ENCODE measurements at places on chromosomes 5 and 9. TPM values are rescaled to one million over a fixed set of nuclear protein-coding genes. Genes with fewer than 3 reads are reported as not detected.

TSSK1B gene
- not detected for total RNA-seq

DNA sequence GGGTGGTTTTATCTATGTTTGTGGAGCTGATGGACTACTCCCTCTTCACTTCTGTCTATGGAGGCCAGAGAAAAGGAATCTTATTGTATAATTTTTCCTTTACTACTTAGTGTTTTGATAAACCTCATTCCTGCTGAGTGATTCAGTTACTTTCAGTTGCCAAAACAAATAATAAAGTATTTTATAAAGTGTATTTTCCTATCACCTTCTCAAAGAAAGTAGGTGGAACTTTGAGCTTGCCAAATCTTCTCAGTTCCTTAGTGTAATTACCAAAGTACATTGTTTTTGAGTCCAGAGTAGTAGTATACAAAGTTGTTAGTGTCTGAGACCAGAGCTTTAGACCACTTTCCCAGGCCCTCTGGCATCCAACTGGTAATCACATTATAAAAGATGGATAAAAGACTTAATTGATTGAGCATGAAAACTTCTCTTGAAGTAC is 13.5 kb downstream of the RABGAP1 start:
- DNase-seq, result no peak

GRM6 gene
- total RNA-seq, result not detected

DNA sequence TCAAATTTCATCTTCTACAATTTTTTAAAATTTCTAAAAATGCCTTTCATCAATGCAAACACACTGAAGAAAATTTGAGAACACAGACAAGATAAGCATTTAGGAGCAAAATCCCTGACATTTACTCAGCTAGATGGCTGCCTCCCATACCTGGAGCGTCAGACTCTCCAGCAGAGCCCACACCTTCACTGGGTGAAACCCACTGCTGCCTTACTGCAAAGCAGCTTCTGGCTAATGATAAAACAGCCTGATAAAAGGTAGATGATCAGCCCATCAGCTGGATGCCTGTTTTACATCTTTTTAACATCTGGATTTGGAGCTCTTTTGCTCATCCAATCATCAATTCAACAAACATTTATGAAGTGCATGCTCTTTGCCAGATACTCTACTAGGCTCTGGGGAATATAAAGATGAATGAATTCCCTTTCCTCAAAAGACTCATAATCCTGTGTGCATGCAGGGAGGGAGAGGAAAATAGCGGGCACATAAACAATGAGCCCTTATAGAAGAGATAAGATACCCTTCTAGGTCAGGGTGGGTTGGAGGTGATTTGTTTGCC is 271.2 kb downstream of the SAXO1 start:
- DNase-seq, result no peak

CRAT gene
- 21.4 TPM for total RNA-seq

DNA sequence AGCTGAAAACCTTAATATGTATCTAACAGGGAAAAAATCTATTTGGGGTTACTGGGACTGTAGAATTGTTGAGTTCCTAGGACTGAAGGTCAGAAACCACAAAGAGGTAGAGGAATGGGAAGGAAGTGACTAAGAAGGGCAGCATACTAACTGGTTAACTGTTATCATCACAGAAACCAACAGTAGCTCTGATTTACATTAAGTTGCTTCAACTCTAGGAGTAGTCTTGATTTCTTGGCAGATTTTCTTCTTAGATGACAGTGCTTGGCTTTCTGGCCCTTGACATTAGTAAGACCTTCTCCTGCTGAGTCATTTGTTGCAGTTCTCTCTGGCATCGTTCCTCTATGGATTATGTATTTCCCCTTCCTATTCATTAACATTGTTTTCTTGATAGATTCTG is 116.1 kb upstream of the RASA1 start:
- DNase-seq, result no peak

DNA sequence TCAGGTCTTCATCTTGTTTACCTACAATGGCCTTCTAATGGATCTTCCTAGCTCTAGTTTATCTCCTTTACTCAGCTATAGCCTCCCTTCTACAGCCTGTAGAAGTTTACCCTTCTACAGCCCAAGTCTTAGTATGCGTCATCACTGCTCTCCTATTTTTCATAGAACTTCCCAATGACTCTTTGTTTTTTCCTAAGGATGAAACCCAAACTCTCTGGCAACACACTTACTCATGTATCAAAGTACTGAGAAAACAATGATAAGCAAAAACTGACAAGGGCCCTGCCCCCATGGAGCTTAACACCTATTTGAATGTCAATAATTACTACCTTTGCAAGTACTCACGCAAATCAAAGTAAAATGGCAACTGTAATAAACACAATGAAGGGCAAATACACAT is 33.7 kb downstream of the LEAP2 start:
- DNase-seq, result no peak

RBM27 gene
- 24.7 TPM for total RNA-seq

GRCh38 chr5:66307647-66308241 is 163.6 kb downstream of the SREK1 start:
- DNase-seq, result no peak

DNA sequence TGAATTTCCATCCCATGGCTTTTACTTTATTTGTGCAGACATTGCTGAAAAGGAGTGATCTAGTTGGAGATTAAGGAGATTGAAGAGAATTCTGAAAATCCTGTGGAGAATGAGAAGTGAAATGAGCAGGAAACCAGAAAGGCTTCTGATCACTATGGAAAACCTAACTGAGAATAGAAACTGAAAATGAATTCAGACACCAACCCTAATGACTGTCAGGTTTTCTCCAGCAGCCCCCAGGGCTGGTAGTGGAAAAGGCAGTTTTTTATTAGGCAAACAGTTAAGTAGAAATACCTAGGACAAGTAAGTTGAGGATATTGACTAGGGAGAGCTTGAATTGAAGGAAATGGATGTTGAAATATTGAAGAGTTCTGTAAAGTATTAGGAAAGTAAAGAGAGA is 14.7 kb upstream of the ARRDC3 start:
- DNase-seq, result no peak

NUTM2G gene
- total RNA-seq, result not detected

All from activated T-cell treated with anti-CD3 and anti-CD28 coated beads, Interleukin-2, amount 50 U/mL, for 72 hours (primary cell).